D721Med (cell line): ENCODE measurements at places on chromosomes 6 and 20.

GRCh38 chr20:30286157-30286556, 971.3 kb upstream of the DEFB115 start:
- no peak for DNase-seq

- no peak for DNase-seq
These were observed 87.9 kb downstream of the THBS2 start for GRCh38 chr6:169165561-169166300.

DNA sequence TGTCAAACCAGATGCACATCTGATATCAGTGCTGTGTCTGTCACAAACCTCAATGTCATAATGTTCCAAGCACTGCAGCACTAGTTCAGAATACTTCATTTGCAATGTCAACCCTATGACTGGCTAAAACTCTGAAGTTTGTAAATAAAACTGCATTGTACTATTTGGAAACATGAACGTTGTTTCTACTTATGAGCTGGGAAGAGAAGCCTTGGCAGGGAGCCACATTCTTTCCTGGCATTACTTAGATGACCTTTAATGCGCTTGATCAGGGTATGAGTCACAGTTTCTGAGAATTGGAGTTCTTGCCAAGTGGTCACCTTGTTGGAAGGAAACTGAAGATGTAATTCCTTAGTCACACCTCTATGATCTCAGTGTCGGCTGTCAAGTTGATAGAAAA, 664.8 kb upstream of the MMS22L start:
- DNase-seq: no peak

DNA sequence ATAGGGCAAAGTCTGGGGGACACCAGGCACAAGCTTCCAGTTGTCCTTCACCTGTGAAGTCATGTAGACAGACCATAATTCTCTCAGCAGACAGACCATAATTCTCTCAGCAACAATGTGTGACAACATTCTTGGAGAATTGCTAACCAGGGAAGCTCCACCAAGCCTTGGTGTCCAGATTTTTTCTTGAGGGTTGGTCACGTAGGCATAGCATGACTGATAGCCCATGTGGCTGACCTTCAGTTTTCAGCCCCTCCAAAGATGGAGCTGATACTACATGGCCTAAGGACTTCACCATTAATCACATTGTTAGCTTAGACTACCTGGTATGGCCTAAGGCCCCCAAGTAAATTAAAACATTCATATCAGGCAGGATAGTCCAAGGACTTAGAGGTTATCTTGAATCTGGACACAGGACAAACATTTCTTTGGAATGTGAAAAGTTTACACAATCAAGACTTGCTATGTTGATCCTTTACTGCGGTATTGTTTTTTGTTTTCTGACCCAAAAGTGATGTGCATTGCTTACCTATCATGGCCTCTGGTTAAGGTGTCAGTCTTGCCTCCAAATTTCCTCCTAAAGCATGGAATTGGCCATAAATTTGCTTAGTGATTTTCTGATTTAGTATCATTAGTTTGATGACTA, 76.9 kb downstream of the CEP57L1 start:
- DNase-seq: no peak
